Activated gamma-delta T cell treated with Interleukin-2 at 50 U/mL for 16 hours (primary cell): ENCODE measurements at places on chromosomes 2 and 18.

DNA sequence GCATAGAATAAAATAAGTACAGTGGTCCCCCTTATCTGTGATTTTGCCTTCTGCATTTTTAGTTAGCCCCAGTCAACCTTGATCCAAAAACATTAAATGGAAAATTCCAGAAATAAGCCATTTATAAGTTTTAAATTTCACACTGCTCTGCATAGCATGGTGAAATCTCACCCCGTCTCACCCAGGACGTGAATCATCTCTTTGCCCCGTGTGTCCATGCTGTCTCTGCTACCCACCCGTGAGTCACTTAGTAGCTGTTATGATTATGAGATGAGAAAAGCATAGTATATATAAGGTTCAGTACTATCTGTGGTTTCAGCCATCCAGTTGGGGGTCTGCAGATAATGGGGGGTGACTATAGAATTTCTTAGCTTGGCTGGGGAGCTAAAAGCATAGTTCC is 67.3 kb downstream of the RHBDD1 start:
- DNase-seq, result no peak

DNA sequence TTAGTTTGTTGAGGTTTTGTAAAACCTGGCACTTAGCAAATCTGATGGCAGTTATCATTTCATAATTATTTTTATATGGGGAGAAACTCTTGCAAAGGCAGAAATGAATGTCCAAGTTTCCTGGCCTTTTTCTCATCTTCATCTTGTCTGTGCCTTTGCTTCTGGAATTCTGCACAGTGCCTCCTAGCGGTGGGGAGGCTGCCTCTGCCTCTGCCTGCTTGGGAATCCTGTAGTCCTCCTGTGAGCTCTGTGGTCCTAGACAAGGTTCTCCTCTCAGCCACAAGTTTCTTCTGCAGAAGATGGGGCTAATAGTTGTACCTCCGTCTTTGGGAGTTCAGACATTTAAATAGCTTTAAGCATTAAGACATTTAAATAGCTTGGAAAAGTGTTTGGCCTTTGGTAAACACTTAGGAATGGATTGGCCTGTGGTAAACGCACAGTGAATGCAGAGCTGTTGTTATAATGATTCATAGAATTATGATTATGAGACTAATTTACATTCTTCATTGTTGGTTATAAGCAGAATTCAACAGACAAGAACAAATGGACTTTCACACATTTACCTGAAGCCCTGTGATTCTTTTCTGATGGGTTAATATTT is 101.2 kb downstream of the ZNF236 start:
- no peak for DNase-seq

- no peak for DNase-seq
Observed at GRCh38 chr18:56062931-56063330, 474.9 kb upstream of the TCF4 start.

GRCh38 chr2:62222674-62223073 is 26.8 kb downstream of the B3GNT2 start:
- DNase-seq, result peak; percentile 25

DNA sequence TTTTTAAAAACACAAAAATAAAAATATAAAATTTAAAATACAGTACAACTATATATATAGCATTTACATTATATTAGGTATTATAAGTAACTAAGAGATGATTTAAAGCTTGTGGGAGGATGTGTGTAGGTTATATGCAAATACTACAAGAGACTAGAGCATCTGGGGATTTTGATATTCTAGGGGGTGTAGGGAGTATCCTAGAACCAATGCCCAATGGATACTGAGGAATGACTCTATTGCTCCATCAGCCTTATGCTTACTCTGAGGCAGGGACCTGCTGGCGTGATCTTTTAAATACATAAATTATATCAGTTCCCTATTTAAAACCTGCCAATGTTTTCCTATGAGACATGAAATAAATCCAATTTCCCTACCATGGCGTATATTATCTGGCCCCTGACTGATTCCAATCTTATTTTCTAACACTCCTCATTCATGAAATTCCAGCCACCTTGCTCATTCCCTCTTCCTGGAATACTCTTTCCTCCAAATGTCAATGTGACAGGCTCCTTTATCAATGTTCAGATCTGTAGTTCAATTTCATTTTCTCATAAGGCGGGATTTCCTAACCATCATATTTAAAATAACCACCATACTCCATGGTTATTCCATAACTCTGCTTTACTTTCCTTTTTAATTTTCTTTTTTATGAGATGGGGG is 22.2 kb downstream of the SP3 start:
- DNase-seq, result no peak

- DNase-seq, result no peak
Observed at GRCh38 chr2:71492112-71492511, 38.8 kb downstream of the DYSF start.

DNA sequence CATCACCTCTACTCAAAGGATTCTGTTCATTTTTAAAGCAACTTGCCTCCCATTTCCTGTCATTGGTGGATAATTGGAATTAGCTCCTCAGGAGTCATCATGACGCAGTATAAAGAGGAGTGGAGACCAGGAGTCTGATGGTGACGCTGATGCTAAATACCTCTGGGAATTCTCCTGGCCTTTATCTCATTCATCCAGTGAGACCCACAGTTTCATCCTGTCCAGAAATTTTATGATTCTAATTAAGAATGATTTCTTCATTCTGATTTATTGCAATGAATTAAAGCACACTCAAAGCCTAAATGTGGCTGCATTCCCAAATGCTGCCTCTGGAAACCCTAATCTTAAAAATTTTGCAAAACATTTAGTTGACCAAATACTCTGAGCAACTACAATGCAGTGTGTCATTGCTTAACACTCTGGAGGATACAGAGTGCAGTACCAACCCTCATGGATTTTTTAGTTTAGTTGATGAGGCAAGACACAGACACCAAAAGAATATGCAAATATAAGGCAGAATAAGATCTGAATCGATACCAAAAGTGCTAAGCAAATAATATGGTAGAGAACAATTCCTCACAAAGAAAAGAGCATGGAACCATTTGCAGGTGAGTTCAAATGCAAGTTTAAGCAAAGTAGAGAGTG is 236.2 kb downstream of the ETAA1 start:
- no peak for DNase-seq

- DNase-seq, result no peak
Observed at GRCh38 chr18:75869162-75869561, 441.7 kb upstream of the SMIM21 start.

DNA sequence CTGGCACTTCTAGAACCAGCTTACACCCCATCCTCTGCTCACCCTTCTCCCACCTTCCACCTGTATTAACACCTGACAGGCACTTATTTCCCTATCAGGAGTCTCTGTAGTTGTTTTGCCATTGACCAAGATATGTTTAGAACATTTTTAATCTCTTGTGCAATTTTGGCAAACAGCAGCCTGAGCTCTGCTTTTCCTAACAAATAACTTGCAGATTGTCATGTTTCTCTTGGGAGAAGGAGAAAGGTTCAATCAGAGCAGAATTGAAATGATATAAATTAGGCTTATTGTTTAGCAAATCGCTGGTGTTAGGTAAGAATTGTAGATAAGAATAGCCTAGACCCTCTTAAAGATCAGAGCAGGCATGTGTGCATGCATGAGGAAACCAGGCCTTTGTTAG is 225.5 kb downstream of the PARD3B start:
- DNase-seq, result no peak

DNA sequence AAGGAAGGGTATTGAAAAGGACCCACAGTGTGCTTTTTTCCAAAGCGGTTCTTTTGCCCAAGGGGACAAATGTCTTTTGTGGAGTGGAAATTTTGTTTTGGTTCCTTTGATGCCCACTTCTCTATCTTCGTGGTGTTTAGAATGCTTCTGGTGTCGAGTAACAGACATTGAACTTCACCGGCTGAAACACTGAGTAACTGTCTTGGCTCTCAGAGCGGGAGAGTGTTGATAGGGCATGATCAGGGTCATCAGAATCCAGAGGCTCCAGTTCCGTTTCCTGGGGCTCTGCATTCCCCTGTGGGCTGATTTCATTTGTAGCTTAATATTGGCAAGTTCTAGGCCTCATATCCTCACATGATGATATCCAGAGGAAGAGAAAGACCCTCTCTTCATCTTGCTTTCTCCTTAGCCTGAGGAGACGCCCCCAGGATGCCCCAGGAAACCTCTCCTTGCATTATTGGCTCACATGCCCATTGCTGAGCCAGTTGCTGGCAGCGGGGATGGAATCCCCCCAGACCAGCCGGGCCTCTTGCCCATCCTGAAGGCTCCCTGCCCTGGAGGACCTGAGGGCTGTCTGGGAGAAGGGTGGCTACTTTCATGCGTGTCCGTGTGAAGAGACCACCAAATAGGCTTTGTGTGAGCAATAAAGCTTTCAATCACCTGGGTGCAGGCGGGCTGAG is 27.9 kb upstream of the AGFG1 start:
- no peak for DNase-seq

GRCh38 chr2:234754126-234754525 is 197.7 kb upstream of the SH3BP4 start:
- DNase-seq, result no peak

DNA sequence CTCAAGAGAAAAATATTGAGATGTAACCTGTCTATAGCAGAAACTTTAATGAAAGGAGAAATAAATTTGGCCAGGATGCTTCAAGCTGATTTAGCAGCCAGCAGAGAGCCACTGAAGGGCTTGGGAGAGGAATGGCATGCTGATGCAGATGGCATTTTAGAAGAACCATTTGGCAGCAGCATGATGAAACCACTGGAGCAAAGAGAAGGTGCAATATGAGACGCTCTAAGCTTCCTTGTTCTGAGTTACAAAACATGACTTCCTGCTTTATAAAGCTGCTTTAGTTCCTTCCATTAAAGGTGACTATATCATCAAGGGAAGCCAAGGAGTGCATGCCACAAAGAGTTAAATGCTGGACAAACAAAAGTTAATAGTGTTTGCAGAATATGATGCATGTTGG is 189.7 kb downstream of the PID1 start:
- no peak for DNase-seq

- DNase-seq, result no peak
Observed at GRCh38 chr2:27929916-27930486, 39.5 kb downstream of the BABAM2 start.

DNA sequence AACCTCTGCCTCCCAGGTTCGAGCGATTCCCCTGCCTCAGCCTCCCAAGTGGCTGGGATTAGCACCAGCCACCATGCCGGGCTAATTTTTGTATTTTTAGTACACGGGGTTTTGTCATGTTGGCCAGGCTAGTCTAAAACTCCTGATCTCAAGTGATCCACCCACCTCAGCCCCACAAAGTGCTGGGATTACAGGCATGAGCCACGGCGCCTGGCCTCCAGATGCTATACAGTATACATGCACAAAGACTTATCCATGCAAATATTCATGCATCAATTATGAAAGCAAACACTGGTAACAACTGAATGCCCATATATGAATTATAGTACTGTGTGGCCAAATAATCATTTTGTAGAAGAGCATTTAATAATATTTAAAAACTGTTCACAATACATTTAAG is 36.0 kb upstream of the SOS1 start:
- DNase-seq, result no peak

DNA sequence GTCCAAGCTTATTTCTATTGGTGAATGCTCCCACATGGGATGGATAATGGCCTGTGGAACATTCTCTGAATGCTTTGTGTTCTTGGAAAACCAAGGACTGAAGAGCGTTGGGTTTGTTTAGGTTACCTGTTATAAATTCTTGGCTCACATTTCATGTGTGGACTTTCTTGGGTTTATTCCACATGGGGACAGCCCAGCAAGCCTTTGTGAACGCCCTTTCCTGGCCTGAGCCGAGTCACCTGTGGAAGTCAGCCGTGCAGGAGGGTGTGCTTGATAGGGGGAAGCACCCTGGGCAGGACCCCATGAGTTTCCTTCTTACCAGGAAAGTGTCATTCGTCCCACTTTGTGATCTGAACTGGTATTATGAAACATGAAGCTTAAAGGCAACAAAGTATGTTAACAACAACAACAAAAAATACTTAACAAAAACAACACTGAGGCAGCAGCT is 4.1 kb downstream of the RAB31 start:
- DNase-seq, result no peak

DNA sequence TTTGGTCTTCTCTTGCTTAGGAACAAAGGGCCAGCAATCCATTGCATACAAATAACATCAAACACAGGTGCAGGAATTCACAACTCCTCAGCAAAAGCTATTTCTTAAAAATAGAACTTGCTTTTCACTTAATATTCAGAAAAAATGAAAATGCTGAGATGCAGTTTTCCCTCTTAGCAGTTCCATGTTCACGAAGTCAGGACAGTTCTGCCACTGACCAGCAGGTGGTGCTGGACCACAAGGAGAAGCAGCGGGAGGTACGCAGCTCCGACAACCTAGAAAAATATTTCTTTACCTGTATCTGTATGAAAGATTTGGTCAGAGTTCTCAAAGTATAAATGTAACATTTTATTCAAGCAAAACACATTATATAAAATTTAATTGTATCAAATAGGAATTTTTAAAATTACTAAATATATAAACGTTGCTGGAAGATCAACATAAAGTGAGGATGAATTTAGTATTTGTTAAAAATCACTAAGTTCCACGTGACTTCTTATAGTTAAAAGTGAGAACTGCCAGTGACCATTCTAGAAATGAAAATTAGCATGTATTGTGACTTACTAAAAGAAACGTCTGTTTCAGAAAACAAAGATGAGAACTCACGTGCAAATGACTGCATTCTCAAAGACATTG is 48.8 kb downstream of the ADNP2 start:
- DNase-seq, result peak; percentile 75

DNA sequence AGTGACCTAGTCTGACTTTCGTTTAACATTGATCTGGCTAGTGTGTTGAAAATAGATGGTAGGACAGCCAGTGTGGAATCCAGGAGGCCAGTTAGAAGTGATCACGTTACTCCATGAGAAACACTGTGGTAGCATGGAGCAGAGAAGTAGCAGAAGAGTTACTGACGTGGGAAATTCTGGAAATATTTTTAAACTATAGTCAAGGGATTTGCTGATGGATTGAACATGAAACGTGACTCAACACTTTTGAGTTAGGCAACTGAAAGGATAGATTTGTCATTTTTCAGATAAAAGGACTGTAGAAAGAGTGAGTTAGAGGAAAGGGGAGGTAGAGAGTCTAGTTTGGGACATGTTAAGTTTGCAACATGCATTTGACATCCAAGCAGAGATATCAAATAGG is 130.4 kb downstream of the IRS1 start:
- DNase-seq, result no peak

DNA sequence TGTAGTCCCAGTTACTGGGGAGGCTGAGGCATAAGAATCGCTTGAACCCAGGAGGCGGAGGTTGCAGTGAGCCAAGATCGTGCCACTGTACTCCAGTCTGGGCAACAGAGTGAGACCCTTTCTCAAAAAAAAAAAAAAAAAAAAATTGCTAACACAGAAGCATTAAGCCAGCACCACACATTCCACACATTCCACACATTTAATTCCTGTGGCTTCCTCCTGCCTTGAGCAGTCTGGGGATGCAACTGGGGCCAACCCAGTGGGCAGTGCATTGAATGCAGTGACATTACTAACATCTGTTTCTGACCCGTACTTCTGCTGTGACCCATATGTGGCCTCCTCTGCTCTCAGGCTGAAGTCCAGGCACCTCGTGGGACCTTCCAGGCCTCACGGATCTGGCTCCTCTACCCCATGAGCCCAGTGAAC is 107.0 kb downstream of the BCL2L11 start:
- no peak for DNase-seq

DNA sequence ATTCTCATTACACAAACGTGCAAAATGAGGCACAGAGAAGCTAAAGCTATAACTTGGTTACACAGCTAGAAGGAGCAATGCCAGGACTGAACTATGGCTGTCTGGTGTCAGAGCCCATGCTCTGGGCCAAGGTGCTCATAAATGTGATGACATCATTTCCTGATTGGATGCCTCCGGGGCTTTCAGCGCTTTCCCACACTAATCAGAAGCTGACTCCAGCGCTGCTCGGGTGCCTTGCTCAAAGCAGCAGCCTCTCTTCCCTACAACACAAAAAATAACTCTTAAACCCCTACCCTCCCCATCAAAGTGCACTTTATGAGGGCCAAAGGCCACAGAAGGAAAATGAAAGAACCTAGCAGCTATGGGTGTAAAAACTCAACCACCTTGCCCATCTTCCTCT is 90.7 kb downstream of the STK39 start:
- no peak for DNase-seq
